ENCODE measurements at places on chromosomes 2 and 18.
A peak's percentile ranks its signal among the peaks of the same experiment; 100 is the strongest.

- peak; percentile 58 for DNase-seq
Observed at GRCh38 chr2:196205881-196206435, 34.6 kb upstream of the STK17B start.

DNA sequence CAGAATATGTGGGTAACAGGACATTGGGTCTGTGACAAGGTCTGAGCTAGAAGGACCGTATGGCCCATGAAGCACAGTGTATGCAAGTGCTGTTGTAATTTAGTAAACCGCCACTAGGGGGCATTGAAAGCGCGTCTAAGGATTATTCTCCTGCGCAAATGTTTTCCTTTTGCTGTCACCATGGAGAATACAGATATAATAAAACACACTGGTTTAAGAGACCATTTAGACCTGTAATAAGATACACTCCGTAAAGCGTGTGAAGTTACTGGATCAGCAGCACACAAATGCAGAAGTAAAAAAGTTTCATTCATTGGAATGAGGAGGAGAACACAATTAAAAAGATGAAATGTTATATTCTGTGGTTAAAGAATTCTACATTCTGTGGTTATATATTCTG is 272.4 kb downstream of the AGAP1 start:
- DNase-seq = peak; percentile 36

DNA sequence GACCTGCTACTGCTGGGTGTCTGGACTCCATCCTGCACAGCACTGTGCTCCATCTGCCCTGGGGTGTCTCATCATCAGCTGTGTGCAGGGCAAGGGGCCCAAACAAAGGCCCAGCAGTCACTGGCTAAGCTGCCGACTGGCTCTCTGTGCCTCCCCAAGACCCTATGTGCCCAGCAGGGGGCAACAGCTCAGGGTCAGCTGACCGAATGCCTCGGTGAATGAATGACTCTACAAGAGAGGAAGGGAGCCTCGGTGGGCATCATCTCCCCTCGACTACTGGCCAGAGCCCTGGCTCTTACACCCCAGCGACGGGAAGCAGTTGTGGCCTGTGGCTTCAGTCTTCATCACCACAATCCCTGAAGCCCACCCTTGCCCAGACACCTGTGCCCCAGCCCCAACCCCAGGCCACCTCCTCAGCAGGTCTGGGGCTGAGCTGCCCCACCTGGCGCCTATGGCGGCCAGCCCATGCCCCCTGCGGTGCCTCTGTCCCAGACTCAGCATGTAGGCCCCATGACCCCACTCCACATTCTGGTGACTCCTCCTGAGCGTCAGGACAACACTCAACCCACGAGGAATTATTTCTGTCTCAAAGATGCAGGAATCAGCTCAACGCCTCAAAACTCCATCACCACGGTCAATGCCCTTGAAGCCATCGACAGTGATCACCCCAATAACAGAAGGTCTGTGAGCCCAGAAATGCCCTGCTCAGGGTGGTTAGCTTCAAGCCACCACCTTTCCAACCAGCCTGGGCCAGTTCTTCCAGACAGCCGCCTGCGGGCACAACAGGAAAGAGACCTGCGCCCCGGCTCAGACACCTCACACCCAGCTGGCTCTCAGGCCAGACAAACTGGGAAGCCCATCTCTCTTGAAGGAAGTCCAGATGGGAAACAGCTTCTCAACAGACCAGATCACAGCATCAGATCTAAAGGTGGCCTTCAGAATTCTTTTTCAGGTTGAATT is 1.6 kb upstream of the GPR17 start:
- no peak for DNase-seq

DNA sequence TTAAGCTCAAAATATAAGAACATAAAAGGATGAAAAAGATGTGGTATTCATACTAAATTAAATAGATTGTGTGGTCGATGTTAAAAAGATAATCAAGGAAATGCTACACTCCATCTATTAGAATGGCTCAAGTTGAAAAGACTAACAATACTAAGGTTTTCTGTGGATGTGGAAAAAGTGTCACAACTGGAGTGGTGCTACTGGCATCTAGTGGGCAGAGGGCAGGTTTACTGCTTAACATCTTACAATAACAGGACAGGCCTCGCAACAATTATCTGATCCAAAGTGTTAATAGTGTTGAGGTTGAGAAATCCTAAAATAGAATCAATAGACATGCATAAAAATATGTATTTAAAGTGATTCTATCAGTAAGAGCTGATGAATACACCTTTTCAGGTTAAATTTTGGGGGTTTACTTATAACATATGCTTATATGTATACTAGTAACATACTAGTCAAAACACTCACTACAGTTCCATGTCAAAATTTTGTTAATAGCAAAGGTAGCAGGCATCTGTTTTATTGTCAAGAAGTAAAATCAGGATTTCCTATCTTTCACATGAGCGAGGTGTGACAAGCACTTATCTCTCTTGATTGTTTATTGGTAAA is 91.5 kb upstream of the TMEFF2 start:
- DNase-seq = peak; percentile 45

DNA sequence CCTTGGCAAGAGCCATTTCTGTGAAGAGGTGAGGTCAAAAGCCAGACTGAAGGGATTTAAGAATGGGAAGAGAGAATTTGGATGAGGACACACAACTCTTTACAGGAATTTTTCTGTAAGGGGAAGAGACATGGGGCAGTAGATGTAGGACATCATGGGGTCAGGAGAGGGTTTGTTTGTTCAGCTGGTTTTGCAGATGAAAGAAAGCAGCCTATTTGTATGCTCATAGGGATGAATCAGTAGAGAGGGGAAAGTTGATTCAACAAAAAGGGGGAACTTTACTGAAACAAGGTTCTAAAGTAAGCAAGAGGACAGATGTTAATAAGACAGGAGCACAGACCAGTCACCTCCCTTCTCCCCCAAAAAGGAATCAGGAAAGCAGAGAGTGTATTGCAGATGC is 11.2 kb downstream of the SCG2 start:
- no peak for DNase-seq

Data from NCI-H524 (cell line).